ENCODE measurements at places on chromosomes 2 and 18.
A peak's percentile ranks its signal among the peaks of the same experiment; 100 is the strongest.

- no peak for DNase-seq
Measured at GRCh38 chr2:121284463-121285449, at the start of gene TFCP2L1. Gene TFCP2L1, minus strand, starts transcription at chr2:121285202. Its CDS starts 93 bp downstream, at chr2:121285109.

- no peak for DNase-seq
Measured at GRCh38 chr2:224151161-224151560, 112.1 kb upstream of the SERPINE2 start.

DNA sequence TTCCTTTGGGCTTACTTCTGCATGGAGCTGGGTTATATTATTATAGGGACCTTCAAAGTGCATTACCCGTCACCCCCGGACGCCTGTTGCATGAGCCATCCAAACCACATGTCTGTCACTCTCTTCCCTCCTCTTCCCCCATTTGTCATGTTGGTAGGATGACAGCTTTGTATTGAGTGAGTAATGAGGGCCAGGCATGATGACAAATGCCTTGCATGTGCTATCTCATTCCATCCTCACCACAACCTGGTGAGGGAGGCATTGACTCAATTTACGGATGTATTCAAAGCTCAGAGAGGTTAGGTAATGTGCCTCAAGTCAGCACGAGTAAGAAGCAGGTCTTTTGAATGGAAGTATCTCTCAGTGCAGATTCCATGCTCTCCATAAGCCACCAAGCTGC, 510.5 kb upstream of the TNP1 start:
- peak; percentile 21 for DNase-seq

- no peak for DNase-seq
Measured at GRCh38 chr2:183630964-183631363, 506.7 kb downstream of the NUP35 start.

- DNase-seq, result no peak
Measured at GRCh38 chr2:225196579-225196978, 154.3 kb upstream of the DOCK10 start.

All from CD4-positive, alpha-beta T cell (primary cell).